ENCODE measurements at places on chromosomes 1 and 21.

GRCh38 chr1:204331847-204332487, 27.8 kb downstream of the PLEKHA6 start:
- no peak for DNase-seq

DNA sequence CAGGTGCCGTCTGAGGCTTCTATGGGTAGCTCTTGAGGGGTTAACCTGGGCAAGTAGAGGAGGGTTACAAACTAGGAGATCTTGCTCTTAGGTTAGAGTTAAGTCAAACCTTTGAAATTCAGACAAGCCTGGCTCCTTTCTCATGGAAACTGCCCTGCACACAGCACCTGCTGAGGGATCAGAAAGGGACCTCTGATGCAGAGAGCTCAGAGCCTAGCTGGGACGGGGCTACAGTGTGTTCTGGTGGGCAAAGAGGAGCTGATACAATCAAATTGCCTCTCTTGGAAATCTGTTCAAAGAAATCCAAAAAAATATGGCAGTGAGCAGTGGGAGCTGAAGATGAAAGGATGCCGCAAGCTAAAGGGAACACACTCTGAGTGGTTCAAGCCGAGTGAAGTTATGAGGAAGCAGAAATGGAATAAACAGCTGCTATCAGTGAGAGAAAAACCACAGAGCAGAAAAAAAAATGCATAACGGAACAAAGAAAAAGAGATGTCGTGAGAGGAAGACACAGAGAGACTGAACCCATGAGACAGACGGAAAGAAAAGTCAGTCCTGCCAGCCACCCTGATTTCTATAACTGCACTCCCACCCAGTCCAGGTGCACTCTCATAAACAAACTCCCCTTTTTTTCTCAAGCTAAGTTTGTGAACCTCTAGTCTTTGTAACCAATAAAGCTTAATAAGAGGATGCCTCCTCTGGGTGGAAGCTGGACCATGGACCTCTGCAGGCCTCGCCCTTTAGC, 26.6 kb downstream of the PAFAH2 start:
- DNase-seq: no peak

DNA sequence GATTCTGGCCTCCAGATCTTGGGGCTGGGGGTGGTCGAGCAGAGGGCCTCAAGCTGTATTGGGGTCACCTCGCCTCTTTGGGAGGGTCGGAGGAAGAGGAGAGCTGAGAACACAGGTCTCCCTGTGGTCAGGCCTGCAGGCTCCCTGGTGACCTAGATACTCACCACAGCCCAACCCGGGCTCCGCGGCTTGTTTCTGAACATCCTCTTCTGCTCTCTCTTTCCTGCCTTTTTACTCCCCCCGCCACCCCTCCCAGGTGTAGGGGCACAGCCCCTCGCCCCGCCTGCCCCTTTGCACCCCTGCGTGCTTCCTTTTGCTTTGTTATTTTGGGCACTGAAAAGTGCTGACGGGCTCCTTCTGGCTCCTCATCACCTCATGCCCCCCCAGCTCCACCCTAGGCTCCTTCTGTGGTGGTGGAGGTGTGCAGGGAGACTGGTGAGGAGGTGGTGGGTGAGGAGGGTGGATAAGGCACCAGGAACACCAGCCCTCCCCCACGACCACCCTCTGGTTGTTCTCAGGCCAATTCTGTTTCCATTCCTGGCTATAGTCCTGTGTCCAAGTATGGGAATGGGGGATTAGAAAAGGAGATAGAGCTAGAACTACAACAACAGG, 10.6 kb upstream of the LINGO4 start:
- no peak for DNase-seq

DNA sequence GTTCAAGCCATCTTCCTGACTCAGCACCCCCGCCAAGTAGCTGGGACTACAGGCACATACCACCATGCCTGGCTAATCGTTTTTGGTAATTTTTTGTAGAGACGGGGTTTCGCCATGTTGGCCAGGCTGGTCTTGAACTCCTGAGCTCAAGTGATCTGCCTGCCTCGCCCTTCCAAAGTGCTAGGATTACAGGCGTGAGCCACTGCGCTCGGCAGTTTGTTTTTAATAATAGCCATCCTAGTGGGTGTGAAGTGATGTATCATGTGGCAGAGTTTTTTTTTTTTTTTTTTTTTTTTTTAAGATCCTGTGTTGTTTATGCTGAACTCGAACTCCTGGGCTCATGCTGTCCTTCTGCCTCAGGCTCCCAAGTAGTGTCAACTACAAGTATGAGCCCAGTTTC, 51.8 kb downstream of the SPEN start:
- DNase-seq: no peak

DNA sequence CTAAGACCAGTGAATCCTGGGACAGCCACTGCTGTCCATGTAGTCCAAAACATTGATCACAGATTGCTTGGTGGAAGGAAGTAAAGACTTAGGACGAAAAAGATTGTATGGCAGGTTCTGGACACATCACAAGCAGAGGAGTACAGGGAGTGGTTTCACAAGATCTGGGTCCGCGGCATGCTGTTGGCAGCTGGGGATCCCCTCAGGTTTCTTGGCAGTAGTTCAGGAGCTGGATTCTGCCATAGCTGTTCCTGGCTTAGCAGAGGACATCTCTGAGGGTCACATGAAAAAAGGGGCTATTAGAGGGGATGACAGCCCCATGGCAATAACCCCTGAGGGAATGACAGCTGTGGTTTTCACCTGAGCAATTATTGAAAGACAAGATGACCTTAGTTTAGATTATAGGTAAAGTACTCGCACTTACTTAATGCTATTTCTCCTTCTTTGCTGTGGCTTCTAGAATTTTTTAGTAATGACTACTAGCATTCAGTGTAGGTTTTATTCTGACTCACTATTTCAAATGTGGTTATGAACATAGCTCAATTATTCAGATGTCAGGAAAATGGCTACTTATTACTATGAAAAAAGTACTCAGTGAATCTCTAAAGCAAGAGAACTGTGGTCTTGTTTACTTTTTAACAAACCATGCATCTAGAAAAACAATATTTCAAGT, 8.2 kb downstream of the KRTAP27-1 start:
- no peak for DNase-seq

DNA sequence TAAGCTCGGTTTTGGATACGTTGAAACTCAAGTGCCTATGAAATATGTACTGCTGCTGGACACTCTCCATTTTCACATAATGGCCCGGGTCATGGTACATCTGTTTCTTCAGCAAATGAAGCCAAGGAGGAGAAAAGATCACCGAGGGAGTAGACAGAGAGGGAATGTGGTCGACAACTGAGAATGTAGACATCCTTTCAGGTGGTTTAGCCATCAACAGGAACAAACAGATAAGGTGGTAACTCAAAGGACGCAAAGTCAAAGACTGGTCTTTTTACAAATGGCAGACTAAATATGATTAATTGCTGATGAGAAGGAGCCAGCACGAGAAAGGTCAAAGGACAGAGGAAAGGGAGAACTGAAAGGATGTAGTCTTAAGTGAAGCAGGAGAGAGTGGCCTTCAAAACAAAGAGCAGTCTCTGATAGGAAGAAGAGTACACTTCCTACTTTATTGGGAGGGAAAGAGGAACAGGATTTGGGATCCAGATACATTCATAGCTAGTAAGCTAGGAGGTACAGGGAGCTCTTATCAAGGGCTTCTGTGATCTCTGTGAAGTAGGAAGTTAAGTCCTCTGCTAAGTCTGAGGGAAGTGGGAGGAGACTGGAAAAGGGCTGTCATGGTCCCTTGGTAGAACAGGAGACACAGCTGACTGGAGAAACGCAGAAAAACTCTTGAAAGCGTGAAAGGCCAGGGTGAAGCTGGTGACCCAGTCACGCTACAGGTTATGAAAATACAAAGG, 28.3 kb downstream of the NUP133 start:
- DNase-seq: no peak

GRCh38 chr21:17370916-17371315, 141.9 kb upstream of the CXADR start:
- DNase-seq: no peak

- DNase-seq: no peak
These were observed 32.1 kb downstream of the RABGAP1L start for GRCh38 chr1:174191349-174191862.

GRCh38 chr1:88825721-88826120, 65.6 kb downstream of the GTF2B start:
- DNase-seq: no peak

DNA sequence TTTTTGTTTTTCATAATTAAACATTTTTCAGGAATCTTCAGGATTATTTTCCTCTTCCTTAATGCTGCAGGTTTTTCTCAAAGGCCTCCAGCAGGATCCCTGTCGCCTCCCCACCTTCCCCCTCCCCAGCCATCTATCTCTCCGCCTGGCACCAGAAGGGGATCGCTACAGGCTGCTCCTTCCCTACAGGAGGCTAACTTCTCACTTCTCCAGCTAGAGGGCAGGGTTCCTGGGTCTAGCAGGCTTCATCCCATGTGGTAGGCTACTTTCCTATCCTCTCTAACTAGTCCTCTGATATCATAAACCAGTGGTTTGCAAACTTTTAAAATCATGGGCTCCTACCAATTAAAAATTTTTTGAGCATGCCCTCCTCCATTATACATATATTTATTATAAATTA, 104.1 kb downstream of the KCNN3 start:
- DNase-seq: no peak

DNA sequence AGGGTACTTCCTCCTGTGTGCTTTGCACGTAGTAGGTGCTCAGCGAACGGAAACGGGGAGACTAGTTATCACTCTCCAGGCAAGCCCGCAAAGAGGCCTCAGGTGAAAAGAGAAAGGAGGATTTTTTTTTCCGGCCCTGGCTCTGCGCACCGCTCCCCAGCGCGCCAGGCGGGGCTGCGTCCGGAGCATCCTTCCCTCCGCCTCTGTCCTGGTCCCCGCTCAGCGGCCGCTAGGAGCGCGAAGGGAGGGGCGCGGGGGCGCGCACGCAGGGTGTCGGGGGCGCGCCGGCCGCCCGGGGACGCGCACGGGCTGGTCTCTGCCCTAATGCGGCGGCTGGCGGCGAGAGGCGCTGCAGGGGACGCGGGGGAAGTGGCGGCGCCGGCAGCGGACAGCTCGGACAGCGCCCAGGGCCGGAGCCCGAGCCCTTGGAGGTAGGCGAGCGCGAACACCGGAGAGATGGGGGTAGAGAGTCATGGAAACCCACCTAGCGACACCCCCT, 42.3 kb upstream of the NFASC start:
- DNase-seq: peak; percentile 92

DNA sequence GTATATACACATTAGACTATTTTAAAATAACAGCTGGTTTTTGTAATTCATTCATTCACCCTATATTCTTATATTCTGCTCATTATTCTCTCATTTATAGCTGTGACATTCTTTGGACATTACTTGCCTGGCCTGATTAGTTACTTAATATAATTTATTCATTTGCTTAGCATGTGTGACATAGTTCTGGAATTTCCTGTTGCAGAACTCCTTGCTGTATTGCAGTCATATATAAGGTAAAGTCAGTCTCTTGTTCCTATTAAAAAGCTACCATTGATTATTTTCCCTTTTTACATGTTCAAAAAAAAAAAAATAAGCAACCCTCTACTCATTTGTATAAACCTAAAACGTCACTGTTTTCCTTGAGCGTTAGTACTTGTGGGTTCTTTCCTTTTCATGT, 23.9 kb downstream of the GNAT2 start:
- no peak for DNase-seq

DNA sequence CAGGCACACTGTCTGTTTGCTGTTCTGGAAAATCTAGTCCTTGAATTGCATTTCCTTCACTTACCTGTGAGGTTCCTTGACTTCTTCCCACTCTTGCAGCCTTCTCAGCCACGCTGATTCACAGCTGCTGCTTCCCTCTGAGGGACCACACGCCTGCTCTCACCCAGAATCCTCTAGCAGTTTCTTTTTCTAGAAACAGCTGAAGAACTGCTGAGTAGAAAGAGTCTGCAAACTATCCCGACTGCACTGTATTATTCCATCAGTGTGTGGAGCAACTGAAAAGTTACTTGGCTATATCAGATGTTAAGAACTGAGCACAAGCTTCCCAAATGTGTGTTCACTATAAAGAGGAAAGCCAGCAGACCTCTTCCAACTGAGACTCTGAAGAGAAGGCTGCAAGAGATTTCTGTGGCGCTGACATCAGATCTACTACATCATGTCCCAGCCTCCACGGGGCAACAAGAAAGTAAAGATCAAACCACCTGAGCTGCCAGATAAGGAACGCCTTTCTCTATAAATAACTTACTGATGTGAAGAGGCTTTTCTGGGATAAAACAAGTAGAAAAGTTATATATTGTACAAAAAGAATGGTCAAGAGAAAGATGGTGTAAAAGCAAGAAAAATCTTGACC, 226.6 kb downstream of the RERE start:
- DNase-seq: no peak

DNA sequence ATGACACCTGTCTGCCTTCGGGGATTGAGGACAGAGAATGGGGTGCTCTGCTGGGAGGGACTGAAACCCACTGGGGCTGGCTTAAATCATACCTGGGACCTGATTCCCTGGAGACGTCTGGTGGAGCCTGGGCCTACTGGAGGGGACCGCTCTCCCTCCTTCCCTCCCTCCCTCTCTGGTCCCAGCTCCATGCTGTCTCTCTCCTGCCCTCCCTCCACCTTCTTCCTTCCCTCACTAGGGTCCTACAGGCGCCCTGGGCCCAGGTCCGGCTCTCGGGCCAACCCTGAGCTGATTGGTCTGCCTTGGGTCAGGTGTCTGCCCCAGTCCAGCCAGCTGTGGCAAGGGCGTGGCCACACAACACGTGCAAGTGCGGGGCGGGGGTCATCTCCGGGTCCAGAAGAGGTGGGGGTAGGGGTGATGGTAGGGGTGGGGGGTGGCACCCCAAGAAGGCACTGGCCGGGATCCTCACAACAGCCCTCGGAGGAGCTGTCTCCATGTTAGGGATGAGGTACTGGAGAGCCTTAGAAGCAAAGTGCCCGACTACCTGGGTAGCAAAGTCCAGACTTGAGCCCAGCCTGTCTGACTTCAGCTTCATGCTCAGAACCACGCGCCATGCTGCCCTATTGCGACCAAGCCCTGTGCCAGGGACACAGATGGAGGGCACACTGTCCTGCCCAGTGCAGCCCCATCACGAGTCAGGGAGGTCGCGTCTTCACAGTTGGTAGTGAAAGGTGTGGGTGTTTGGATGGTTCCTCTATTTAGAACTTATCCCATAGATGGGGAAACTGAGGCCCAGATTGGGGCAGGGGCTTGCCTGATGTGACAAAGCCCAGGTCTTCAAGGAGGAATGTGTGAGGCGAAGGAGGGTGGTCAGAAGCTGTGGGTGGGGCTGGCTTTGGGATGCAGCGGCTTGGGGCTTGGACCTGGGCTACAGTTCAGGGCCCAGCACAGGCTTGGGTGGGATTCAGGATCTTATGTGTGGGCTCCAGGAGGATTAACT, 574.1 kb downstream of the PTPRU start:
- DNase-seq: no peak

All from glutamatergic neuron (in vitro differentiated cells).